ENCODE measurements at places on chromosomes 13 and 19. TPM values are rescaled to one million over a fixed set of nuclear protein-coding genes. Genes with fewer than 3 reads are reported as not detected.

- H3K27ac ChIP-seq, result no peak overlapping the region
- no peaks in the 10 kb centered on the region for H3K27me3 ChIP-seq
- peaks cover 8% of the 10 kb centered on the region for H3K4me1 ChIP-seq
- H3K4me3 ChIP-seq, result no peak overlapping the region
These were observed 148.4 kb downstream of the URI1 start for GRCh38 chr19:30090476-30090875.

NKPD1 gene
- 0.02 TPM for total RNA-seq

- no peak for DNase-seq
- H3K4me1 ChIP-seq, result no peaks in the 10 kb centered on the region
- H3K36me3 ChIP-seq, result no peaks in the 10 kb centered on the region
- no peak overlapping the region for H3K27ac ChIP-seq
- H3K27me3 ChIP-seq, result no peaks in the 10 kb centered on the region
These were observed 248.0 kb upstream of the MAB21L1 start for GRCh38 chr13:35724446-35724845.

GRCh38 chr13:72839831-72840426 is 58.0 kb downstream of the PIBF1 start:
- H3K4me1 ChIP-seq, result no peaks in the 10 kb centered on the region
- H3K4me3 ChIP-seq, result no peak overlapping the region
- peak; percentile 63 for DNase-seq
- H3K36me3 ChIP-seq, result peaks cover 9% of the 10 kb centered on the region
- H3K27me3 ChIP-seq, result no peaks in the 10 kb centered on the region

DNA sequence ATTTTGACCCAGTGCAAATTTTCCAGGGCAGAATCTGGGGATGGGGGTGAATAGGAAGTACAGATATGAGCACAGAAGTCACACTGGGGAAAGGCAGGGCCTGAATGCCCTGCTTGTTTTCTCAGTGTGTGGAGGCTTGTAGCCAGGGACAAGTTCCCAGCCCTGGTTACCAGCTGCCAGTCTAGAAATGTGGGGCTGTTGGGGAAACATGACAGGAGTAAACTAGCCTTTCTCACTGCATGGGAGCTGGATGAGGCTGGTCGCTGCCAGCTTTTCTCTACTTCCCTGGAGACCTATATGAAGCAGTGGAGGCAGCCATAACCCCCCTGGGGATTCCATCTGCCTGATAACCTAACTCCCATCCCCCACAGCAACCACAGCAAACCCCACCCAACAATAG is 2267.7 kb downstream of the PCDH9 start:
- H3K4me3 ChIP-seq, result no peak overlapping the region
- H3K27me3 ChIP-seq, result no peaks in the 10 kb centered on the region
- H3K4me1 ChIP-seq, result no peaks in the 10 kb centered on the region
- DNase-seq, result no peak
- no peak overlapping the region for H3K27ac ChIP-seq

- no peak overlapping the region for H3K4me3 ChIP-seq
- H3K27ac ChIP-seq, result no peak overlapping the region
- peaks cover 4% of the 10 kb centered on the region for H3K4me1 ChIP-seq
- no peak for DNase-seq
These were observed 5.7 kb upstream of the TSPAN16 start for GRCh38 chr19:11290256-11290655.

DNA sequence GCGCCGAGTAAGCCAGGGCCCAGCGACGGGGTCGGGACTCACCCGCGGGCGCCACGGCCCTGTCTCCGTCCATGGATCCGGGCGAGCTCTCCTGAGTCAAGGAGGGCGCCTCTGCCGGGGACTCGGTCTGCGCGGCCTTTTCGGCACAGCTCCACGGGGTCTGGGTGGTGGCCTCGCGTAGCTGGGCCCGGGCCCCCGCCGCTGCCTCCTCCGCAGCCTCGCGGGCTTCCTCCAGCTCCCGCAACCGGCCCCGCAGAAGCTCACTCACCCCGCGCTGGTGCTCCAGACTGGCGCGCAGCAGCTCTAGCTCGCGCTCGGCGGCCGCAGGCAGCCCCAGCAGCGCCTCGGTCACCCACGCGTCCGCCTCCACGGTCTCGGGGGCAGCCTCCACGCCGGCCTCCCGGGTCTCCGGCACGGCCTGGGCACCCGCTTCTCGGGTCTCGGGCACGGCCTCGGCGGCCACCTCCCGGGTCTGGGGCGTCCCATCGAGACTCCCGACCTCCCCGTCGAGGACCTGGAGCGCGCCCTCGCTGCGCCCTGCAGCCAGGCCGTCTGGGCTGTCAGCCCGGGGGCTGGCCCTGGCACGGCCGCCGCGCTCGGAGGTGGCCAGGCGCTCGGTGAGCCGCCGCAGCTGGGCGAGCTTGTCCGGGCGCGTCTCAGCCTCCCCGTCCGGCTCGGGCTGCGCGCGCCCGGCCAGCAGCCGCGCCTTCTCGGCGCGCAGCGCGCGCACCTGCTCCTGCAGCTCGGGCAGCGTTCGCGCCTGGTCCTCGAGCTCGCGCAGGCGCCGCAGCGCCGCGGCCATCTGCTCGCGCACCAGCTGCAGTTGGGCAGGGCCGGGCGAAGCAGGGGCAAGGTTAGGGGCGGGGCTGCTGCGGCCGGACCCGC is 8.4 kb downstream of the KANK3 start:
- H3K36me3 ChIP-seq, result no peaks in the 10 kb centered on the region
- H3K27me3 ChIP-seq, result peaks cover 85% of the 10 kb centered on the region
- peak; percentile 95 for DNase-seq
- no peak overlapping the region for H3K27ac ChIP-seq

DNA sequence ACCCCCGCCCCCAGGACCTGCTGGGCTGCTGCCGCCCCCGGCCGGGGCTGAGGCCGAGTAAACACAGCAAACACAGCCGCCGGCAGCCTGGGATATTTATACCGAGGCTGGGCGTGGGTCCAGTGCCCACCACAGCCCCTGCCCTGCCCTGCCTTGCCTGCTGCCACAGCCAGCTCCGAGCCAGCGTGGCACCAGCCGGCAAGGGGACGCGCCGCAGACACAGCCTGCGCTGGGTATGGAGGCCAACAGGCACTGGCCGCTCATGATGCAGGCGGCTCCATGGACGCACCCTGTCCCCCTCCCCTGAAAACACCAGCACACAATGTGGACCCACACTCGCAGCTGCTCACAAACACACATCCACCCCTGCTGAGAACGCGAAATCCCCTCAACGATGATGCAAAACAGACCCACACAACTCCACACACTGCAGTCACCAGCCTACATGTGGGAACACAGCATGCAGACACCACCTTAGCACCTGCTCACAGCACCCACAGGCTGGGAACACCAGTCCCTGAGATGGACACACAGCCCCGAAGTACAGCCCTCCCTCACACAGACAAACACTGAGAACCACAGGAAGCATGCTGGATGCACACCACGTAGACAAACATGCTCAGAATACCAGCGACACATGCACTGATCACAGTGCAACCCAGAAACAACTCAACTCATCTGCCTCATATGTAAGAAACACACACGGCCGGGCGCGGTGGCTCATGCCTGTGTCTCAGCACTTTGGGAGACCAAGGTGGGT is 16.2 kb downstream of the CCDC97 start:
- H3K36me3 ChIP-seq, result no peaks in the 10 kb centered on the region
- H3K27ac ChIP-seq, result no peak overlapping the region
- peaks cover 12% of the 10 kb centered on the region for H3K27me3 ChIP-seq
- DNase-seq, result no peak

GRCh38 chr19:38015216-38015615 is 108.2 kb downstream of the SIPA1L3 start:
- no peak for DNase-seq
- H3K27ac ChIP-seq, result no peak overlapping the region
- H3K4me3 ChIP-seq, result no peak overlapping the region
- H3K36me3 ChIP-seq, result no peaks in the 10 kb centered on the region
- H3K27me3 ChIP-seq, result no peaks in the 10 kb centered on the region
- H3K4me1 ChIP-seq, result peaks cover 12% of the 10 kb centered on the region

GRCh38 chr19:13995017-13995728 is 10.9 kb downstream of the RFX1 start:
- H3K27me3 ChIP-seq, result no peaks in the 10 kb centered on the region
- no peaks in the 10 kb centered on the region for H3K4me1 ChIP-seq
- H3K27ac ChIP-seq, result no peak overlapping the region
- DNase-seq, result no peak
- H3K4me3 ChIP-seq, result no peak overlapping the region

DNA sequence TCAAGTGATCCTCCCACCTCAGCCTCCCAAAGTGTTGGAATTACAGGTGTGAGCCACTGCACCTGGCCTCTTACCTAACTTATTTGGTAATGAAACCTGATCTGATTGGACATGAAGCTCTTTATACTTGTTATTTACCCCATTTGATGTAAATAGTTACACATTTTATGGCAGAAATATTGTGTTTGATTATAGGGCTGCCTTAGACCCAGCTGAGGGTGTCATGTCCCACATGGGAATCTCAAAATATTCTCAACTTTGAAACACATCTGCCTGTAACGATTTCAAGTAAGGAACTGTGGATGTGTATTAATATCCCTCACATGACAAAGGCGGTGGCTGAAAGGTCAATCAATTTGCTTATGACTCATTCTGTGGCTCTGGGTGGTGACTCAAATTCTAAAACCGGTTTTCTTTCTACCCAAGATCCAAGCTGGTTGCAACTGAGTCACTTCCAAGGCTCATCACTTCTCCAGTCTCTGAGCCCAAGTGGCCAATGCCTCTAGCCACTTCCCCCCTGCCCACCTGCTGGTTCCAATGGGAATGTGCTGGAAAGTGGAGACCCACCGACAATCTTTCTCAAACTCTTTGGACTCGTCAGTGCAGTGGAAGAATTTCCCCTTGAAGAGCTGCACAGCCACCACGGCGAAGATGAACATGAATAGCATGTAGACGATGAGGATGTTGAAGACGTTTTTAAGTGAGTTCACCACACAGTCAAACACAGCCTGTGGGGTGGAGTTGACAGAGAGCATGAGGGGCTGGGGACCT is 110.9 kb downstream of the IER2 start:
- no peaks in the 10 kb centered on the region for H3K27me3 ChIP-seq
- no peak overlapping the region for H3K4me3 ChIP-seq
- no peak for DNase-seq
- H3K36me3 ChIP-seq, result no peaks in the 10 kb centered on the region

- no peaks in the 10 kb centered on the region for H3K4me1 ChIP-seq
- no peak overlapping the region for H3K27ac ChIP-seq
- H3K27me3 ChIP-seq, result no peaks in the 10 kb centered on the region
- H3K4me3 ChIP-seq, result no peak overlapping the region
- DNase-seq, result no peak
These were observed 7.5 kb upstream of the ZNF525 start for GRCh38 chr19:53357821-53358581.

GRCh38 chr13:52921194-52921593 is 72.8 kb upstream of the PCDH8 start:
- no peak for DNase-seq
- no peak overlapping the region for H3K4me3 ChIP-seq
- H3K27me3 ChIP-seq, result no peaks in the 10 kb centered on the region

DNA sequence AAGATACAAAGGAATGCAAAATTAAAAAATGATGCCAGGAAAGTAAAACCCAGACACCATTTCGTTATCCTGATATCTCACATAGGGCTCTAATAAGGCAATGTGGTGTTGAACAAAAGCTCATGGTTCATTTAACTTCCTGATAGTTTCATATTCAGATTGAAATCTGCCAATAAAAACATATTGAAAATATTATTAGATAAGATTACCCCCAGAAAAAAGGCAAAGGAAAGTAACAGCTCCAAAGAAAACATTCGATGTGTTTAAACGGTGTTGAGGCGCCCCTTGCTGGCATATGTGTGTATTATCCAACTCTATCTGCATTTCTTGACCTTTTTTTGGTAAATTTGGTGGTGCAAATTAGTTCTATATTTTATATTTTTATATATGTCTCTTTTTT is 75.9 kb downstream of the ESD start:
- H3K27me3 ChIP-seq, result no peaks in the 10 kb centered on the region
- H3K27ac ChIP-seq, result no peak overlapping the region
- DNase-seq, result peak; percentile 62
- H3K4me1 ChIP-seq, result no peaks in the 10 kb centered on the region
- no peak overlapping the region for H3K4me3 ChIP-seq

GRCh38 chr13:43567608-43568007 is 219.2 kb downstream of the ENOX1 start:
- no peak overlapping the region for H3K4me3 ChIP-seq
- H3K36me3 ChIP-seq, result no peaks in the 10 kb centered on the region
- H3K4me1 ChIP-seq, result peaks cover 5% of the 10 kb centered on the region
- no peaks in the 10 kb centered on the region for H3K27me3 ChIP-seq
- H3K27ac ChIP-seq, result no peak overlapping the region

- H3K27ac ChIP-seq, result no peak overlapping the region
- no peak overlapping the region for H3K4me3 ChIP-seq
- no peaks in the 10 kb centered on the region for H3K27me3 ChIP-seq
- peaks cover 17% of the 10 kb centered on the region for H3K4me1 ChIP-seq
These were observed 104.7 kb downstream of the DCLK1 start for GRCh38 chr13:36026531-36026930.
